Activated CD4-positive, alpha-beta T cell treated with anti-CD3 and anti-CD28 coated beads for 36 hours (primary cell): ENCODE measurements at places on chromosomes 1 and 21.

DNA sequence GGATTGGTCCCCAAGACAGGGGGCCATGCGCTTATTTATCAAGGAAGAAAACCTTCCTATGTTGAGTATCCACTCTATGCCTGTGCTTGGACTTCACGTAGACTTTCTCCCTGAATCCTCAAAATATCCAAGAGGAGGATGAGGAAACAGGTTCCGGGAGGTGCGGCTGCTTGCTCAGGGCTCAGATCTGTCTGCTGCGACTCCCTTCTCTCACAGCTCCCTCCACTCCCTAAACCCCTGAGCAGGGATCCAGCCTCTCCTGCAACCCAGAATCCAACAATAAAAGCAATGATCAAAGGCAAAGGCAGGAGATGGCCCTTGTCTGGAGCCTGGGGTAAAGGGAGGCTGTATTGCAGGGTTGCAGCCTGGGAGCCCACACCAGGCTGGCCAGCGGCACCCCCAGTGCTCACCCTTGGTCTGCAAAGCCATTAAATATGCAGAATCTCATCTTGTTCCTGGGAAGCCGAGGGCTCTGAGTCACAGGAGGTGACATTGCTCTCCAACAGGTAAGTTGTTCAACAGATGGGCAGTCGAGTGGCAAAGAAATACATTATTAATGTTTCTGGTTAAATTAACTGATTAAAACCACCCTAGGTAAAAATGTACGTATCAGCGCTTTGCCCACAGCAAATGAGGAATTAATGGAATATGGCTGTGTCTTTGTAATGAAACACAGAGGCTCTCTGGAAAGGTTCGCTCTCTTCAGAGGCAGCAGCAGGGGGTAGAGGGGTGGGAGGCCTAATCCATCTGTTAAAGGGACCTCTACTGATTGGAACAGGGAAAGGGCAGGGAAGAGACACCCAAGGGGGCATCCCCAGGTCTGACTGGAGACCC, 111.5 kb downstream of the GRIK3 start:
- no peaks in the 10 kb centered on the region for H3K4me1 ChIP-seq
- H3K4me3 ChIP-seq: no peak overlapping the region
- peaks cover 6% of the 10 kb centered on the region for H3K27me3 ChIP-seq
- no peaks in the 10 kb centered on the region for H3K36me3 ChIP-seq
- H3K27ac ChIP-seq: no peak overlapping the region

DNA sequence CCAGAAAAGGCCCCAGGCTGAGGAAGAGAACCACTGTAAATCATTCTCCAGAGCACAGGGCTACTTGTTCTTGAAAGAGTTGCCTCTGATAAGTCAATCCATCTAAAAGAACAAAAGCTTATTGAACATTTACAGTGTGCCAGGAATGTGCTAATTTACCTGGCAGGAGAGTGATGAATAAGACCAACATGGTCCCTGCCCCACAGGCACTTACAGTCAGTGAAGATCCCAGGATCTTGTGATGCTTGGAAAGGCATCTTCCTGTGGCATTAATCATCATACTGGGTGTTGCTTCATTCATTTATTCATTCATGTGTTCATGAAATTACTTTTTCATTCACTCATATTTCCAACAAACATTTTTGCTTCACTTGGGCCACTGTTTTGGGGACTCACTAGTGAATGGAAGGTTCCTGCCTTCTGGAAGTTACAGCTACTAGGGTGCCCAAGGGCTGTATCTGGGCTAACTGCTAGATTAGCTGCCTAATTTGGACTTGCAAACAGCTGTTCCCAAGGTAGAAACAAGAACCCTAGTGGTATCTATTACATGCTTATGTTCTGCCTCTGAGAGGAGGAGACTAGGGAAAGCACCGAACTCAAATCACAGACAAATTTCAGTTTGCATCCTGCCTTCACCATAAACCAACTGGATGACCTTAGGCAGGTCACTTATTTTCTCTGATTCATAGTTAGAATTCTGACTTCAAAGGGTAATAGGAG, 133.5 kb downstream of the CLIC6 start:
- H3K27me3 ChIP-seq: no peaks in the 10 kb centered on the region
- H3K4me3 ChIP-seq: no peak overlapping the region
- no peak for DNase-seq
- H3K4me1 ChIP-seq: peaks cover 46% of the 10 kb centered on the region
- peaks cover 70% of the 10 kb centered on the region for H3K36me3 ChIP-seq
- H3K27ac ChIP-seq: peak overlapping the region; percentile 64

- peaks cover 39% of the 10 kb centered on the region for H3K36me3 ChIP-seq
- no peak for DNase-seq
- no peak overlapping the region for H3K27ac ChIP-seq
- peaks cover 15% of the 10 kb centered on the region for H3K4me1 ChIP-seq
Measured at GRCh38 chr1:15573477-15573876, 11.4 kb downstream of the AGMAT start.

DNA sequence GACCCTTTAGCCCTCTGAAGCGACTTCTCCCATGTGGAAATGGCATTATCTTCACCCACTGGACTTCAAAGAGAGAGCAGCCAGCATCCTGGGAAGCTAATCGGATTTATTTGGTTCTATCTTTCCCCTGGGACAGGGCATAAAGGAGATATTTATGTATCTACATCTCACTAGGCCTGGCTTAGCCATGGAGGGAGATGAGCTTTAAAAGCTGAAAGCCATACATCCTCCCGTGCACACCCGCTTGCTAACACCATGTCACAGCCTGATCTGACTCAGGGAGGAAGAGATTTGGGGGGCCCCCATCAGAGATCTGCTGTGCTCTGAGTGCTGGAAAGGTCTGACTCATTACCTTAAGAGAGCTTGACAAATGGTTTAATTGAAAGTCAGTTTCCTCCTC, 155.9 kb downstream of the PLXNA2 start:
- no peak overlapping the region for H3K4me3 ChIP-seq
- H3K36me3 ChIP-seq: no peaks in the 10 kb centered on the region
- no peak overlapping the region for H3K27ac ChIP-seq
- no peaks in the 10 kb centered on the region for H3K27me3 ChIP-seq

DNA sequence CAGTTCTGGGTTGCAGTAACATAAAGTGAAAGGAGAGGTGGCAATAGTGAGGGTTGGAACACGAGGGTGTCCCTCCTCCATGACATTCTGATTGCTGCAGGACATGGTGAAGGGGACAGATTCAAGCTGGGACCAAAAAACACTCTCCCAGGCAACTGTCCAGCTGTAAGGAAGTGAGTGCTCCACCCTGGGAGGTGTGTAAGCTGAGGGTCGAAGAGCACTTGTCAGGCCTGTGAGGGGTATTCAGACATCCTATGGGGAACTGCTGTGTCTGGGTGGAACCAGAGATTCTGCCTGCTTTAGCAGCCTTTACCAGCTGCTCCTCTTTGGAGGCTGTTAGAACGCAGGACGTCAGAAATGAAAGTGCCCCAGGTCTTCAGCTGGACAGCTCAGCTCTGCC, 212.1 kb downstream of the TRABD2B start:
- no peak overlapping the region for H3K27ac ChIP-seq
- DNase-seq: no peak
- no peaks in the 10 kb centered on the region for H3K4me1 ChIP-seq
